ENCODE measurements at places on chromosomes 3 and 15. TPM values are rescaled to one million over a fixed set of nuclear protein-coding genes. Genes with fewer than 3 reads are reported as not detected.

GRCh38 chr3:41131224-41131623 lies 68.1 kb upstream of the CTNNB1 start:
- no peak for DNase-seq

GRCh38 chr3:44409640-44410410 lies 67.6 kb downstream of the ZNF445 start:
- no peak for DNase-seq

DNA sequence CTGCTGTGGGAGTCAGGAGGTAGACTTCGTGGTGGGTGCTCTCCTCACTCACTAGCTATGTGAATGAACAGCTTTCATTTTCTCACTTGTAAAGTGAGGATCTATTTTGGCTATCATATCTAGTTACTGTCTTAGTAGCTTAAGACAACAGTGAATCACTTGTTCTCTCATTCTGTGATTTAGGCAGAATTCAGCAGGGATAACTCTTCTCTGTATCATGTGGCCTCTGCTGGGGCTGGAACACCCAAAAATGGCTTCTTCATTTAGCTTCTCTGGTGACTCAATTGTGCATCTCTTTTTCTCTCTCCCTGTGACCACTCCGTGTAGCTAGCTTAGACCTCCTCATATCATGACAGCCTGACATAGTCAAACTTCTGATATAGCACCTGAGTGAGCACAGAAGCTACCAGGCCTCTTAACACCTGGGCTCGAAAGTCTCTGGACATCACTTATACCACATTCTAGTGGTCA lies 68.4 kb downstream of the BFSP2 start:
- DNase-seq, result no peak

GRCh38 chr15:83657549-83657948 lies 3.6 kb downstream of the ADAMTSL3 start:
- DNase-seq, result no peak

The ARL14 gene
- total RNA-seq, result not detected

- no peak for DNase-seq
Measured at GRCh38 chr3:32641356-32641755, 43.6 kb upstream of the CNOT10 start.

The MNS1 gene
- 0.41 TPM for total RNA-seq

GRCh38 chr3:28326458-28326926 lies 22.0 kb upstream of the ZCWPW2 start:
- peak; percentile 54 for DNase-seq
